ENCODE measurements at places on chromosomes 7 and 10.

DNA sequence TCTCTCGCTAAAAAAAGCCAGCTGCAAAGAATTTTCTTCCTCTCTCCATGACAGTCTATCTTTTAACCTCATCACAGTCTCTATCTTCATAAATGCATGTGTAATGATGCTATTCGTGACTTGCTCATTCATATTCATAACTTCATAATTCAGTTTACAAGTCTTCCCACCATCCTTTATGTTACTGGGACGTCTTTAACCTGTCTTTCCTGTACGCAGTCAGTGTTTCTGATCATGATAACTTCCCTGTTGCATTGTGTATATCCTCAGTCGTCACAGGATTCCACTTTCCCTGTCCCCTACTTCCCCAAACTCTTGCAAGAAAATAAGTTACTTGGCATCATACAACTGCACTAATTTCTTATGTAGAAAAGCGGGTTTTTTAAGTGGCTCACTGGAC, 165.6 kb upstream of the ASAH2 start:
- no peak for DNase-seq

DNA sequence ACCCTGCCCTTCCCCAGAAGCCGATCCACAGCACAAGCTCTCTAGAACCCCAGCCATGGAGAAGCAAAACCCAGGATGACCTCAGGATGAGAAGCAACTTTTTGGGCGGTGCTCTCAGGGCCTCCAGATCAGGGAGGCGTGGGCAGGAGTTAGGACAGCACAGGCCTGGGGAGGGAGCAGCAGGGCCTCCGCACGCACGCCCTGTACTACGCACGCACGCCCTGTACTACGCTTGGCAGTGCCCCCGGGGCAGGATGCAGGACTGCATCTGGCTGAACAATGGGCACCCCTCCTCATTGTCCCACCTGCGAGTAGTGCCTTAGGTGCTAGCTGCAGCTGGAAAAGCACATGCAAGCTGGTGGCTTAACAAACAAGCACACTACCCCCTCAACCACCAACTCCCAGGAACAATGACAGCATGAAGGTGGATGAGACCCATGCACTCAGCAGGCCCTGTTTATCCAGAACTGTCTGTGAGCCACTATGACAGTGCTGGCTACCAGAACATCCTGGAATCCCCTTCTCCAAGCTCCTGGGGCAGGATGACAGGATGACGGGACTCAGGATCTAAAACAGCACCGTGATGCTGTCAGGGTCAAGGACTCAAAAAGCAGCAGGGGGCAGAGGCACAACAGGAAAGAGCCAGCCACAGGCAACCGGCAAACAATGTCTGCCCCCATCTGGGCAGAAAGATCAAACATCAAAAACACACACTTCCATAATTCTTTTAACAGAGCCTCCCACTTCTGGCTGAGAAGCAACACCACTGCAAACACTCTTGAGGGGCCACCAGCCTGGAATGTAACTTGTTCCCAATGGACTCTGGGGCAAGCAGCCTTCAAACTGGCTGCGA, 11.8 kb downstream of the PODXL start:
- DNase-seq = no peak

- DNase-seq = no peak
Observed at GRCh38 chr7:38220452-38220851, 42.4 kb downstream of the STARD3NL start.

DNA sequence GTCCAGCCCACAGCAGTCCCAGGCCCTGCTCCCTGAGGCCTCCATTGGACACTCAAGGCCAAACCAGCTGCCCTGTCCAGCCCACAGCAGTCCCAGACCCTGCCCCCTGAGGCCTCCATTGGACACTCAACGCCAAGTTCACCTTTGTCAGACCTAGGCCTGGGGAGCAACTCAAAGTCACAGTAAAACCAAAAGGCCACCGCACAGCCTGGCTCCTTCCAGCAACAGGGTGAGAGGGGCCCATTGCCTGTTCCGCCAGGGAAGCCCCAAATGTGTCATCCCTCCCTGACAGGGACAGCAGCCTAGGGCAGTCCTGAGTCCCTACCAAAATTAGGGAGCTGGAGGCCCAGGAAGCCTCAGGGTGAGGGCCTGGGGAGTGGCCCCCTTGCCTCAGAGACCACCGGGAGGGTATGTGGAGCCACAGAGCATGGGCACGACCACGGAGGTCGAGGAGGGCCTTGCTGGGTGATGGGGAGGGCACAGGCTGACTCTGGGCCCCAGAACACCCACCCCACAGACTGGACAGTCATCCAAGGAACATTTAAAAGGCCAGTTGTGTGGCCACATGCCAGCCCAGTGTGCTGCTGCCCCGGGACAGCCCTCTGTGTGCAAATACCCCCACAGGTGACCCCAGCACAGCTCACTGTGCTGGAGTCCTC, 66.5 kb upstream of the PPP2R2D start:
- no peak for DNase-seq

DNA sequence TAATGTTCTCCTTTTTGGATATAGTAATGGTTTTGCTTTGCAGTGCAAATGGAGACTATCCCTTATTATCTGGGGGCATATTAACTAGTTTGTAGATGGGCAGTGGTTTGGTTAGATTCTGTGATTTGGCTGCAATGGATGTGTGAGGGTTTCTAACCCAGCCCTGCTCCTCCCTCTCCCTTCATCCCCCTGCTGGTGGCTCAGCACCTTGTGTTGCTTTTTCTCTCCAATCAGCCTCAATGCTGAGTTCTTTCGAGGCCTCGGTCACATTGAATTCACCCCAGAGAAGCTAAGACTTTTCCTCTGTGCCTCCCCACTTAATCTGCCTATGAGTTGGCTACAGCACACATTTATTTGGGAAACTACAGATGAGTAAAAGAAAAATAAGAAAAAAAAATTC, 120.0 kb downstream of the MALRD1 start:
- peak; percentile 47 for DNase-seq

- no peak for DNase-seq
Observed at GRCh38 chr10:132554991-132555647, 17.5 kb downstream of the INPP5A start.

- no peak for DNase-seq
Observed at GRCh38 chr7:41886901-41887311, 184.0 kb upstream of the INHBA start.

- no peak for DNase-seq
Observed at GRCh38 chr10:126977216-126977615, 72.0 kb downstream of the DOCK1 start.

DNA sequence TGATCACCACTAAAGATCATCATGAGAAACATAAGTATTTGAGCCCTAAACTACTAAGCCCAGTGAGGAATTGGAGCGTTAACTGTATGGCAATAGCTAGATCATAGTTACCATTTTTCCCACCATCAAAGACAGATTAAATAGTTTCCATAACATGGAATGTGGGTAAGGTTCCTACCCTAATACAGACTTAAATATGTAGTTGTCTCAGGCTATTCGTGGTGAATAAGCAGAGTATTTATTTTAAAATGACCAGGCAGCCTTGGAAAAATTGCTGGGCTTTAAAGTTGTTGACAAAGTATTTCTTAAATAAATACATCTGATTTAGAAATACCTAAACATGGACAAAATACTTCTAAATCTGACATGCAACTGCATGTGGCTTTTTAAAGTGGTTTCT, 106.8 kb downstream of the NT5C2 start:
- DNase-seq = no peak

- DNase-seq = no peak
Observed at GRCh38 chr10:104347295-104348045, 6.2 kb upstream of the CFAP58 start.

DNA sequence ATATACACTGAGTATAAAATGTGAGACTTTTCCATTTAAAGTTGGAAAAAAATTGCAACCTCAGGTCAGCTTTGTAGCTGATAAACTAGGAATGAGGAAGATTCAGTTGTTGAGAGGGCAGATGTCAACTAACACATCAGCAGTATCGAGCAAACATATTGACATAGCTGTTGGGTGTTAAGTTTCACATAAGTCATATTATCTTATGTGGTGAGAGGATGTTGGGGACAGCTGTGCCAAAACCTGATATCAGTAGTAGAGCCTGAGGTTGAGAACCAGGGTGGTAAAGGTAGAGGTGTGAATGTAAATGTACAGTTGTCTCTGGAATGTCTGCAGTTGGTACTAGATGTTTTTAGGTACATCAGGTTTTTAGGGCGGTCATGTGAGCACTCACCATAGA, 5.0 kb downstream of the ZRANB1 start:
- DNase-seq = no peak

GRCh38 chr7:35250941-35251340, 3.0 kb downstream of the TBX20 start:
- no peak for DNase-seq

DNA sequence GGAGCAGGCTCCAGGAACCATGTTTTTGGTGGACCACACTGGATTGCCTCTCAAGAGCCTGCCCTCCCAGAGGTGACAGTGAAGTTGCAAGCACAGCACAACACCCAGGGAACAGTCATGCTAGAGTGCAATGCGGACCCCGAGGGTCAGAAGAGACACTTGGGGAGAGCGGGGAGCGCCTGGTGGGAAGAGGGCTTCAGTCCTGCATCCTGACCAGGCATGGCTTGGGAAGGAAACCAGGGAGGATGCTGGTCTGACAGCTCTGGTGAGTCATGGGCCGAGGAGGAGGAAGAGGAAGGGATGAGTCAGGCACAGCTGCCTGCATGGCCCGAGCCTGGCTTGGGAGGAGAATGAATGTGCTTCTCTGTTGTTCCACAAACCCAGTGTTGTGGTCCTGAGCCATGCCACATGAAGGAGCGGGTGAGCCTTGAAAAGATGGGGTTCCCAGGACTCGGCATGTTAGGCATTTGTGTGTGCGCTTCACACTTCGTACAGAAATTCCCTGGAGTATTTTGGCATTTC, 29.5 kb upstream of the ANKRD2 start:
- DNase-seq = no peak

GRCh38 chr7:95897557-95898251, 125.3 kb downstream of the DYNC1I1 start:
- DNase-seq = no peak

GRCh38 chr7:63038987-63039386, 959.7 kb upstream of the ZNF722 start:
- DNase-seq = no peak

GRCh38 chr7:23107781-23108180, 2.2 kb downstream of the KLHL7 start:
- no peak for DNase-seq

- peak; percentile 70 for DNase-seq
Observed at GRCh38 chr7:2621061-2621828, 10.5 kb upstream of the TTYH3 start.

DNA sequence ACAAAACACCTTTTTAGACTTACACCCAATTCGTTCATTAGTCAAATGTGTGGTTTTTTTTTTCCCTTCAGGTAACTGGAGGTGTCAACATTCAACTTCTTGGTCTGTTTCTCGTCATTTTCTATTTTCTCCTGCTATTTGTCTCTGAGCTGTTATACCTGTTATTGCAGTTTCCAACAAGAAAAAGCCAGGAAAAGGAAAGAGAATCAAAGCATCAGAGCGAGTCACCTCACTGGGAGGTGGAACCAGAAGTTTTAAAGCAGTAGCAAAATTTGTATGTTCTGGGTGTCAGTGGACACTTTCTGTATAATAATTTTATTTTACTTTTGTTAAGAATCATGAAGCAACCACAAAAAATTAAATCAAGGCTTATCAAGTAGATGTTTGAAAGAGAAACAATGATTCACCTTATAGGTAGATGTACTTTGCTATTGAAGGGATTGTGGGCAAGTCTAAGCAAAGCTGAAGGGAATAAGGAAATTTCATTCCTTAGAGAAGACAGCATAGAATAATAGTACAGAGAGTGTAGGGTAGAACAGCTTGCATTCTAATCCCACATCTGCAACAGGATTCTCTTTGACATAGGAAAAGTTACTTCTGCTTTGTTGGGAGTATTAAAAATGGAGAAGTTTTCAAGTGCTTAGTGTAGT, 675.8 kb downstream of the PCDH15 start:
- no peak for DNase-seq

GRCh38 chr10:28997734-28998133, 291.1 kb upstream of the LYZL1 start:
- no peak for DNase-seq

DNA sequence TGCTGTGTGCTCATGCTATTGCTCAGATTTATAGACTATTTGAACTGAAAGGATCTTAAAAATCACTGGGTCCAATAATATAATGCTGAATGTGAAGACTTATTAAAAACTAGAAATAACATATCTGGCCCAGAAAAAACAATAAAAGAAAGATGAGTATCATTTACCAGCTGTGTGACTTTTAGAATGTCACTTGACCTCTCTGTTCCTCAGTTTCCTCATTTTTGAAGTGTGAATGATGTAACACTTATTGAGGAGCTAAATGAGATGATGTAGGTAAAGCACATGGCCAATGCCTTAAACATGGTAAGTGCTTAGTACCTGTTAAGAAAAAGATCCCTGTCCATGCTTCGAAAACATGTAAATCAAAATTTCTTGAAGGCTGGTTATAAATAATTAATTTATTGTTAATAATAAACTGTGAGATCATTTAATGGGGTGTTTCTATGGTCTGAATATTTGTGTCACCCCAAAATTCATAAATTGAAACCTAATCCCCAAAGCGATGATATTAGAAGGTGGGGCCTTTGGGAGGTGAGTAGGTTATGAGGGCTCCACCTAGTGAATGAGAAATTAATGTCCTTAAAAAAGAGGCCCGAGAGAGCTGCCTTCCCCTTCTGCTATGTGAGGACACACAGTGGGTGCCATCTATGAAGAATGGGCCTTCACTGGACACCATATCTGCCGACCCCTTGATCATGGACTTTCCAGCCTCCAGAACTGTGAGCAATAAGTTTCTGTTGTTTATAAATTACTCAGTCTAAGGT, 13.0 kb downstream of the DNTT start:
- no peak for DNase-seq

- DNase-seq = no peak
Observed at GRCh38 chr10:29804025-29804852, 169.5 kb upstream of the SVIL start.

DNA sequence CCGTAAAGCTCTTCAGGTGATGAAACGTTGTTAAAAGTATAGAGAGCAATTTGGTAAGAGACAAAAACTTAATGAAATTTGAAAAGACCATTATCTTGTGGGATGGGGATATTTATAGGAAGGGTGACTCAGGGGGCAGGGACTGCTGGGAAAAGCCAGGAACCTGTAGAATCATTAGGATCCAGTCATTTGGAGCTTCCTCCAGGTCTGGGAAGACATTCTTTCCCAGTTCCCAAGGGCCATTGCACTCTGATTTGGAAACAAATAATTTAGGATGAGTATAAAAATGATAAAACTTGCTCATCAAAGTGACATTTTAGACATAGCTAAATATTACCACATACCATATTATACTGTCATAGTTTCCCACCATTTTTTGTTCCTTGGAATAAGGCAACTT, 143.9 kb downstream of the PFKFB3 start:
- DNase-seq = no peak

DNA sequence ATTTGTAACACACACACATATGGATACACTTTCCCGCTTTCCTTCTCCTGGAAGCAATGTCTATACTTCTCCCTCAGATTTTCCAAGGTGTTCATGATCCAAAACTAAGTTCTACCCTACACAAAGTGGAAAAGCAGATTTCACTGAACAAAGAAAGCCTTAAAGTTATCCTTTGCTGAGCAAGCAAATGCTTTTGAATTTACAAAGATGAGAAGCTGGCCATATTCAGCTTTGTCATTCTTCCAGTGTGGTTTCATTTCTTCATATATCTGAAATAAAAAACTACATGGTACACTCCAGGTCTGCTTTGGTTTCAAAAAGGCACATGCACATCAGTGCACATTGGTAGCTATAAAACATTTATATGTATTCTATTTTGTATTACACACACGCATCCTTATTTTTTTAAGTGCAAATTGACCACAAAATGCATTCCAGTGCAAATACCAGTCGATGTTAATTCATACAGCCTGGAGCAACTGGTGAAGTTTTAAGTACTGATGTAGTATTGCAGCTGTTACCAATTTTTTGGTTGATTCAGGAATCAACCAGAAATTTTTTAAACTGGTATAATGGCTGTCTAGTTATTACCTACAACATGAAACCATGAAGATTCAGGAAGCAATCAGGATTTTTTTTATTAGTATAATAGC, 65.5 kb upstream of the SRPK2 start:
- DNase-seq = no peak
